ENCODE measurements at places on chromosomes 11 and 22.

- DNase-seq, result no peak
Measured at GRCh38 chr22:24117942-24118341, 63.3 kb upstream of the SUSD2 start.

DNA sequence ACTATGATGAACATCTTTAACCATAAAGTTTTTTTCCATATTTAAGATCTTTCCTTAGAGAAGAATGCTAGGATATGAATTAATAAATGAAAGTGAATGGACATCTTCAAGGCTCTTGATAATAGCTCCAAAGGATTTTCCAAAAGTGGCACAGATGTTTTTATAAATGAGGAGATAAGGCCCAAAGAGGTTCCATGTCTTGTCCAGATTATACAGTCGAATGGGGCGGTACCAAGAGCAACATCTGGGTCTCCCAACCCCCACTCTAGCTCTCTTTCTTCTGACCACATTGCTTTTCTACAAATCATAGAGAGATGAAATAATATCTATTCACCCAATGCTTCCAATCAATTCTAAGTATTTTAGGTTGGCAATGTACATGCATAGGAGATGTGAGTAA, 114.1 kb downstream of the KCNC1 start:
- DNase-seq, result no peak

GRCh38 chr11:88421530-88421929, 84.0 kb upstream of the CTSC start:
- no peak for DNase-seq

DNA sequence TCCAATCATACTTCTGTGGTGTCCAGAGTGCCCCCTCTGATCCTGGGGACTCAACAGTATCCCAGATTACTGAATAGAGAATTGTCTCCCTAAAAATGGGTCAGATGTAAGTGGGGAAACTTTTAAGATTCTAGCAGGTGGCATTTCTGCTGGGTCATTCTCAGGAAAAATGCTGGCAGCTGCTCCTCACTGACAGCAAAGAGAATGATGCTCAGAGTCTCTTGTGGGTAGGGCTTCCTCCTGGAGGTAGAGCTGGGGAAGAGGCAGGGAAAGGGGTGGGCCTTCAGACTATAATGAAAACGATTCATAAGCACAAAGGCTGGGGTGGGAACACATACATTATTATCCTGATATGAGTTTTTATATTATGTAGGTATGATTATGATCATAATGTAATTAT, 647.2 kb downstream of the NELL1 start:
- no peak for DNase-seq

GRCh38 chr11:29801561-29801960, 215.3 kb downstream of the KCNA4 start:
- DNase-seq, result no peak
